T1000 (cell line): ENCODE measurements at places on chromosomes 2 and 18.

DNA sequence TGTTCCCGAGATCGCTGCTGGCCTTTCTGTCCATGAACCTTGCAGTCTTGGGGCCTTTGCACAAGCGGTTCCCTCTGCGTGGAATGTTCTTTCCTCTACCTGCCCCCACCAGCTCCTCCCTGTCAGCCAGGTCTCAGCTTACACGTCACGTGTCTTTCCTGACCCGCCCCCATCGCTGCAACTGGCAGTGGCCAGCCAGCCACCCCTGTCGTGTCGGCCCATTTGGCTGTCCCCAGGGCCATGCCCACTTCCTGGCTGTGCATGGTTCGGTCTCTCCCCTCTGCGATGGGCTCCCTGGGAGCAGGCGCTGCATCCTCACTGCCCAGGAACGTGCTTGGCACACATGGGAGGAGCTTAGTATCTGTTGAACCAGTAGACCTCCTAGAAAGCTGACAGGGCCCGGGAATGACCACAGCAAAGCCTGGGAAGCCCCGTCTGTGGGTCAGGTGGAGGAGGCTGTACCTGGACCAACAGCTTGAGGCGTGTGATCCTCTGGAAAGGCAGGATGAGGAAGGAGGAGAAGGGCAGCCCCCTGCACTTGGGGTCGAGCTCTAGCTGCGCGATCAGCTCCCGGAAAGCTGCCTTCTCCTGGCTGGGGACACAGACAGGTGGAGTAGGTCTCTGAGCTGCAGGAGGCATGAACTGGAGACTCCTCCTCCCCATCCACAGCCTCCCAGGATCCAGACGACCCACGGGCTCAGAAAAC is 21.0 kb downstream of the SNORC start:
- no peak for DNase-seq

DNA sequence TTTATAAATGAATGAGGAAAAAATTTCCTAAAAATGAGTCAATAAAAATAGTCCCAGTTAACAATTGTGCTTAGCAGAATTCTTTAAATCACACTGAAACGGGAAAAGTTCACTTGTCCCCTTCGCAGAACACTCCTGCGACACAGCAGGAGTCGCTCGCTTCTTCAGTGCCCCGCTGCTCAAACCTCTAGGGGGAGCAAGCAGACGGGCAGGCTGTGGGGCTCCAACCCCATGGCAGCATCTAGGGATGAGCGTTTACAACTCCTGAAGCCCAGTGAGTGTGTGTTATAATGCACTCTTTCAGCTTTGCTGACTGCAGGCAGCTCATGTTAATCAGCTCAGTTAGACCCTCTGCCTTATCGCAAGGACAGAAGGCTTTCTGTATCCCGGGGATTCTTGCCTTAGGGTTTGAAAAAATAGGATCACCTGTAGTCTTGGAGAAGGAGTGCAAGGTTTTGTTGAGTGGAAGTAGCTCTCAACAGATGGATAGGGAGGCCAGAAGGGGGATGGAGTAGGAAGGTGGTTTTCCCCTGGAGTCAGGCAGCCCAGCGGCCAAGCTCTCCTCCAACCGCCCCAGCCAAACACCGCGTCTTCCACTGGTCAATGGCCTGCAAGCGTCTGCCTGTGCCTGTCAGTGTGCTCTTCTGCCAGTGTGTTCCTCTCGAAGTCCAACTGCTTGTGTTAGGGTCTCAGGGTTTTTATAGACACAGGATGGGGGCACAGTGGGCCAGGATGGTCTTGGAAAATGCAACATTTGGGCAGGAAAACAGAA is 1977.7 kb upstream of the LRRTM1 start:
- no peak for DNase-seq

- no peak for DNase-seq
Observed at GRCh38 chr18:65358306-65358705, 392.5 kb upstream of the CDH7 start.

GRCh38 chr2:177397481-177398289 is 5.1 kb downstream of the AGPS start:
- peak; percentile 48 for DNase-seq

GRCh38 chr18:48922801-48923730 is 27.7 kb downstream of the SMAD7 start:
- DNase-seq = peak; percentile 32

GRCh38 chr18:71287268-71287667 is 998.4 kb downstream of the SOCS6 start:
- DNase-seq = no peak

- DNase-seq = no peak
Observed at GRCh38 chr2:162885281-162886070, 46.9 kb upstream of the KCNH7 start.

DNA sequence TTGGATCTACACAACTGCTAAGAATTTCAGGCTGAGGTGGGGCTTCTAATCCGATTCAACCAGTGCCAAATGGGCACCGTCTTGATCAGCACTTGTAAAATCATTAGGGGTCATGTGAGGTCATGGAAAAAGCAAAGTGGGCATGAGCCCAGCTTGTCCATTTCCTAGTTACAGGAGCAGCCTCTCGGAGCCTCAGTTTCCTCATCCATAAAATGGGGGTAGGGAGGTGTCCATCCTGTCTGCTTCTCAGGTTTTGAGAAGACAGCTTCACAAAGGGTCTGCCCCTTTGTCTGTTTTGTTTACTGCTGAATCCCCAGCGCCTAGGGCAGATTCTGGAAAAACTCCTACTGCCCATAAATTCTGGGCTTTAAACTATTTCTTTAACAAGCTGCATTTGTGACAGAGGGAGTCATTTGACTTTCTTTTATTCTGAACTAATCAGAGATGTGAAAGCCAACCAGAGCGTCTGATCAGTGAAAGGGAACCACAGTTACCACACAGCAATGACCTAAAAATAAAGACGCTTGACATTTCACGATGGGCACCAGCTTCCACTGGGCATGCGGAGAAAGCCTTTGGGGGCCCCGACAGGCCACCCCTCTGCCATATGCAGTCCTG is 38.9 kb downstream of the DNMT3A start:
- DNase-seq = no peak
